Stimulated activated CD4-positive, alpha-beta T cell treated with anti-CD3 and anti-CD28 coated beads, TNF-alpha, amount 100 ng/mL, for 1 hour (primary cell): ENCODE measurements at places on chromosomes 4 and X.

GRCh38 chrX:34528081-34528480, 129.0 kb downstream of the TMEM47 start:
- no peak for DNase-seq

GRCh38 chr4:128543696-128544095, 256.1 kb upstream of the PGRMC2 start:
- no peak for DNase-seq

- no peak for DNase-seq
Observed at GRCh38 chrX:110414273-110414672, 55.6 kb downstream of the RTL9 start.

DNA sequence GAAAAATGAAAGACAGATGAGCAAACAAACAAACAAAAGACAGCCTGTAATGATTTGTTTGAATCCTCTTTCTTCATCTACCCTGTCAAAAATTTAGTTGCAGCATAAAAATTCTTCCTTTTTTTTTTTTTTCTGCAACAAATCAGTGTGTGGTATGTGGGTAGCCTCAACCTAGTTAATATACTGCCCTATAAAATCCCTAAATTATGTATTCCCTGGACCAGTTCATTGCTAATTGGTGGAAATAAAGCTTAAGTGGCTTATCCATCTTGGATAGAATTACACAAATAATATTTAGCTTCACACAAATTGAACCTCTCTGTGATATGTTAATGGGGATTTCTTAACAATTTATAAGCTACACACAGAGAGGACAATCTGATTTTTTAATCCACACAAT, 208.4 kb downstream of the NDST4 start:
- no peak for DNase-seq

GRCh38 chr4:61428950-61429349, 228.8 kb downstream of the ADGRL3 start:
- DNase-seq = no peak

DNA sequence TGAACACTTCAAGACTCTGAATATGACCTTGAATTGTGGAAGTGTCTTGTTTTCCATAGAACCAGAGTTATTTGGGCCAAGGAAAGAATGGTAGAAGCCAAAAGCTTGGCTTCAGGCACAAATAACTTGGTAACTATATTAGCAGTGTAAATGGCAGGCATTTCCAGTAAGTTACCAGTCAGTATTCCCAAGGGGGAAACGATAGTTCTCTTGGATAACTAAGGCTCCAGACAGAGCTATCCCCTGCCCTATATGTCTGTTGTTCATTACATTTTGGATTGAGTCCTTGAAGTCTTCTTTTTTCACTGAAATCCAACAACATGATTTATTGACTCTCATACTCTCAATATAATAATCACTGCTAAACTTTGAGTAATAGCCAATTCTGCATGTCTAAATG, 364.1 kb downstream of the MAGEB5 start:
- DNase-seq = no peak

DNA sequence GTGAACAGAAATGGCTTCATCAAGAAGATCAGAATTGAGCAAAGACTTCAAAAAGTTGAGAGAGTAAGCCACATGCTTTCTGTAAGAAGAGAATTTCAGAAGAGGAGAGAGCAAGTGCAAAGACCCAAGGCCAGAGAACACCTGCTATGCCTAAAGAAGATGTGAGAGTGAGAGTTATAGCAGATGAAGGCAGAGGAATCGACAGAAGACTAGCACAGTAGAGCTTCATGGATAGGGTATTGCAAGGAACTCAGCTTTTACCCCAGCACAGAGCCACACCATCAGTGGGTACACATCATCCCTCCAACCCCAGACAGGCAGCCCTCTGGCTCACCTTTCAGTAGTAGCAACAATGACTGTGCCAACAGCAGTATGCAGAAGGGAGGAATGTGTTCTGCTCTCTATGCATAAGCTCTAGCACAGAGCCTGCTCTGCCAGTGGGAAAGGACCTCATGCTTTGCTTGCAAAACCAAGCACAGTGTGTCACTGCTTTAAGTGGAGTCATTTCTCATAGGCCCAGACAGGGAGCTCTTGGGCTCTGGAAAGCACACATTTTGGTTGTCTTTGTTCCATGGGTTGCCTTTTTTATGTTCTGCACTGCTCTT, 318.6 kb downstream of the NAF1 start:
- no peak for DNase-seq

DNA sequence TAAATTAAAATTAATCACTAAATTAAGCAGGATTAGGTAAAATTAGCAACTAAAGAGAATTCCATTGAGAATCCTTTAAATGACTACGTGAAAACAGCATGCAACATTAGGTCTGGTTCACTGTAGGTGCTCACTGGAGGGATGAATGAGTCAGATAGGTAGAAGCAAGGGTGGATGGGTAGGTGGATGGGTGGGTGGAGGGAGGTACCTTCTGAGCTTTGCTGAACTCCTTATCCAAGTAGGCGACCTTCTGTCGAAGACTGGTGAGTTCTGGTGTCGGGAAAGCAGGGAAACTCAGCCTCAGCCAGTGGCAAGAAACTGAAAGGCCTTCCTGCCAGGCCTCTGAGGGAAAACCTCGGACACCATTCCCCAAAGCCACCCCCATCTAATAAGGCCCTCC, 3.0 kb downstream of the GRIPAP1 start:
- DNase-seq = no peak

GRCh38 chr4:2771264-2771663, 15.1 kb upstream of the TNIP2 start:
- no peak for DNase-seq

- no peak for DNase-seq
Observed at GRCh38 chr4:5865896-5866599, 26.8 kb downstream of the CRMP1 start.

GRCh38 chr4:87017580-87018342, 83.0 kb downstream of the AFF1 start:
- DNase-seq = no peak

DNA sequence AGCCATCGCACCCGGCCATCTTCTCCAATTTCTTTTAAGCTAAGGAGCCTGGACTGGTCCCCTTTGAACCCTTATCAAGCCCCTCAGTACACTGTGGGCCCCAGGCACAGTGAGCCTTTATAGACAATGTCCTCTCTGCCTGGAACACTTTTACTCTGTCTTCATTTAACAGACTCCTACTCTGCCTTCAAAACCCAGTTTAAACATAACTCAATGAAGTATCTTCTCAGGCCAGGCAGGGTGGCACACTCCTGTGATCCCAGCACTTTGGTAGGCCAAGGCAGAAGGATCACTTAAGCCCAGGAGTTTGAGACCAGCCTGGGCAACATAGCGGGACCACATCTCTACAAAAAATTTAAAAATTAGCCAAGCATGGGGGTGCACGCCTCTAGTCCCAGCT, 27.5 kb upstream of the SMS start:
- no peak for DNase-seq

DNA sequence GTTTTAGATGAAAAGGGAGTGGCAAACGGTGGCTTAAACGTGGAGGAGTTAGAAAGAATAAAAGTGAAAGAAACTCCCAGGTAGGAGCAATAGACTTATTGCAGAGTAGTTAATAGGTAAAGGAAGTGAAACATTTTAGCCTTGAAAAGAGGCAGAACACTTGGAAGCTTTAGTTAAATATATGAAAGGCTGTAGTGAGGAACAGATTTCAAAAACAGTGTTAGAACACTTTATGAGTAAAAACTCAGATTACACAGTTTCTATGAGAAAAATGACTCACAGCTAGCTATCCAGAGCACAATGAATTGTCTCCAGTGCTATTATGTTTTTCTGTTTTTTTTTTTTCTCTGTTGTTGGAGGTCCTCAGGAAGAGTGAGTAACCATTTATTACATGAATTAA, 45.8 kb downstream of the TACR3 start:
- DNase-seq = no peak
